Stimulated activated CD8-positive, alpha-beta memory T cell treated with anti-CD3 and anti-CD28 coated beads, Interleukin-15, amount 100 ng/mL, for 48 hours (primary cell): ENCODE measurements at places on chromosomes 3 and 15.

DNA sequence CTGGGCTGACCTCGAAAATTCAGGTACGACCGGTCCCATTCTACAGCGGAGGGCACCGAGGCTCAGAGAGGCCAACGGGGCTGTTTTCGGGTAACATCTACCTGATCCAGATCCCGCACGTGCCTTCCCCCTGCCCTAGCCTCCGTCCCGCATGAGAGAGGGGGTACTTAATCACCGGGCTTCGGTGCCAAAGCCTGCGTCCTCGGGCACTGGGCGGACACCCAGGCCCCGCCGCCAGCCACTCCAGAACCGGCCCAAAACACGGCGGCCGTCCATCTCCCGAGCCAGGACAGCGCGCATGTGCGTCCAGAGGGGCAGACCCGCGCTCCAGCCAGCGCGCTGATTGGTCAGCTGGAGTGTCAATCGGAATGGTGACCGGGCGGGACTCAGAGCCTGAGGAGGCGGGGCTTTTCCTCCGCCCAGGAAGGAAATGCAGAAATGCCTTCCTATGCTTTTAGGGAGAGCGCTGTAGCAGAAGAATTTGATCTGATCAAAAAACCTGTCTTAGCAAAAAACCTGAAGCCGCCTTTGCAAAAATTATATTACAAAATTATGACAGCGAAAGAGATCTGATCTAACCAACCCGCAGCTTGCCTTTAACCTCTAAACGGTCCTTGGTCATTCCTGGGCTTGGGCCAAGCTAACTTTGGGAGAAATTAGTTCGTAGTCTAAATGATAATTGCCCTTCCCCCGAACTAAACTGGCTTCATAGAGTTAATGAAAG lies at the start of gene RPUSD3:
Gene RPUSD3, minus strand, starts transcription at position 294 of the 724 bp plus-strand sequence. Its CDS starts 18 bp downstream, at position 276.
- DNase-seq: peak; percentile 90

- no peak for DNase-seq
Measured at GRCh38 chr3:8888301-8888915, 74.9 kb downstream of the RAD18 start.

GRCh38 chr15:68314563-68314962 lies 37.0 kb downstream of the FEM1B start:
- DNase-seq: no peak

DNA sequence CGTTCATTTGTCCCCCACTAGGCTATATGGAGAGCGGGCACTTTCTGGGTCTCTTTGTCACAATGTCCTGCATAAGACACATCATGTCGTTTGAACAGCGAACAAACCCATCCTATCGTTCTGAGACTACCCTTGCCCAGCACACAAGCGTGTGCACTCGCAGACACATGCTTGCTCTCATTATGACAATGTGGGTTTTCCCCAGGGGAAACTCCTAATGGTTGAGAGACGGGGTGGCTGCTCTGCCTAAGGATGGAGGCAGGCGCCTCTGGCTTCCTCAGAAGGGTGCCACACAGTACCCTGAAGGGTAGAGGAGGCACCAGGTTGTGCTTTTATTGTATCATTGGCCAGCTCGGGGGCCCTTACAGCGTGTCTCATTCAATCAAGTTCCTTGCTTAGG lies 51.0 kb upstream of the MYZAP start:
- DNase-seq: no peak

- DNase-seq: no peak
Measured at GRCh38 chr3:15795651-15796308, 2.0 kb downstream of the ANKRD28 start.

DNA sequence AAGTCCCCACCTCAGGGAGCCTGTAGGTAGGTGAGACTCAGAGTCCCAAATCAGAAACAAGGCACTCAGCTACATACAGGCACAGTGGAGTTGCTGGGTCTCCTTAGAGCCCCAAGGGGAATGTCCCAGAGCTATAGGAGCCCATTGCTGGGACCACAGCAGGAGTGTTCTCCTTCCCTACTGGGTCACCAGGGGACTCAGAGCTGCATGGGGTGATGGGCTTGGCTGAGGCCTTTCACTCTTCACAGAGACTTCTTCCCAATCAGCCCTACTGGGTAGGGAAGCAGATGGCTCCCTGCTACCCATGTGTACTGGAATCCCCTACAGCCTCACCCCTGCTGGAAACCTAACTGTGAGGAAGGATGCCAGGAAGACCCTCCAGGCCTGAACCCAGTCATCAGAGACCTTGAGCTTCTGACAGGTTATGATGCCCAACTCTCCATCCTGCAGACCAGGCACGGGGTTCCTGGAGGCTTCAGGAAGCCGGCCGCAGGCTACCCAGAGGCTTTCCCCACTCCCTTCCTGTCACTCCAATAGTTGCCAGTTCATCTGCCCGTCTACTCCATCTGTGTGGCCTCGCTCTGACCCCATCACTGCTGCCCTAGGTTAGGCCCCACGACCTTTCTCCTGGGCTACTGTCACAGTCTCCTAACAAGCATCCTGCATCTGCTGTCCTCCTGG lies 24.0 kb downstream of the RASGRF1 start:
- DNase-seq: no peak

- no peak for DNase-seq
Measured at GRCh38 chr3:98763076-98763475, at the start of gene ST3GAL6. Gene ST3GAL6 (plus strand): TSS chr3:98763340. CDS start chr3:98768441, 5,101 bp downstream.

DNA sequence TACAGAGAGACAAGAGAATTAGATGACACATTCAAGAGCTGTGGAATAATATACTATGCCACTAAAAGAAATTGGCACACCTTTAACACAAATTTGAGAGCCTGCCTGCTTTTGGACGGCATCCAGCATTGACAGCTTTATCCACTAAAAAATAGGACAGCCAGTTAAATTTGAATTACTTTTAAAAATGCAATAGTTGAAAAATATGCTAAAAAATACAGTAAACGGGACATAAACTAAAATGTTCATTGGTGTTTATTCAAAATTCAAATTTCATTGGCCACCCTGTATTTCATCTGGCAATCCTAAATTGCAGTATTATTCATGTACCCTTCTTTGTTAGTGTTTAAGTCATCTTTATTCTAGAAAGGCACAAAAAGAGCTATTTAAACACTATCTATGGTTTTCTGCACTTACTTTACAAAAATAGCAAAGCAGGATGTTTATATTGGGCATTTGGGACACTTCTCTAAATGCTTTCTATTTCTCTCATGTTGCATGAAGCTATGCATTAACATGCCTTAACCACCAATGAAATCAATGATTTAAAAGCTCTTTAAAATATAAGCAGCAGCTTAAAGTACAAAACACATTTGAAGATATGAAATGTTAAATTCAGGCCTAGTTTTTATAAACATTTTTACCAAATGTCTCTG lies 160.1 kb downstream of the NEK10 start:
- no peak for DNase-seq

- no peak for DNase-seq
Measured at GRCh38 chr3:61983479-61983878, 389.9 kb downstream of the FEZF2 start.

DNA sequence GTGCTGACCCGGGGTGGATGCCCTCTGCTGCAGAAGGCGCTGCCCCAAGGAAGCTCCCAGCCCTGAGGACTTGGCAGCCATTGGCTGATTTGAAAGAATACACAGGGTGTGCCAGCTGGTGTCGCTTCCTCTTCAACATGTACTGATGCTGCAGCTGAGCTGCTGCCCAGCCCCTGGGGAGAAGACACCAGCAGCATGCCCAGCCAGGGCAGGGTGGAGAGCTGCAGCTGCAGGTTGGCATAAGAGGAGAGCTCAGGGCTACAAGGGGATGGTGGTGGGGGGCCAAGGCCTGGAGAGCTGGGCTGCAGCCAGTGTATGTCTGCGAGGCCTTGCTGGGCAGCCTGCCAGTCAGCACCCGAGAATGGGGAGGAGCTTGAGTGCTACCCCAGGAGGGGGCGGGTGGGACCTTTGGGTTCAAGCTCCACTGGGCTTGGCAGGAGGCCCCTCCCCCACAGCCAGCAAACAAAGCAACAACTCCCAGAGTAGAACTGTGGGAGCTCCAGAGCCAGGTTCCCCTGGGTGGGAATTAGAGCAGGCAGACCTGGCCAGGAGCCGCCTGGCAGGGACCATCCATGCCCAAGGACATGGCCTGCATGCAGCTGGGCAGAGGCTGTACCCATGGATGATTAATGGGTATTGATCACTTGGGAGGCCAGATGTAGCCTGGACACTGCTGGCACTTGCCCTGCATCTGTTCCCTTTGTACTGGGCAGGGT lies 9.2 kb upstream of the SEMA4B start:
- no peak for DNase-seq

- no peak for DNase-seq
Measured at GRCh38 chr3:139122221-139122581, 77.5 kb upstream of the PRR23C start.

- DNase-seq: no peak
Measured at GRCh38 chr15:66186049-66186825, 67.3 kb downstream of the MEGF11 start.

GRCh38 chr15:89662893-89663626 lies 7.8 kb upstream of the KIF7 start:
- DNase-seq: no peak
